ENCODE measurements at places on chromosomes 5 and 9.

- no peak for DNase-seq
These were observed 47.7 kb upstream of the RPL26L1 start for GRCh38 chr5:172911628-172911880.

DNA sequence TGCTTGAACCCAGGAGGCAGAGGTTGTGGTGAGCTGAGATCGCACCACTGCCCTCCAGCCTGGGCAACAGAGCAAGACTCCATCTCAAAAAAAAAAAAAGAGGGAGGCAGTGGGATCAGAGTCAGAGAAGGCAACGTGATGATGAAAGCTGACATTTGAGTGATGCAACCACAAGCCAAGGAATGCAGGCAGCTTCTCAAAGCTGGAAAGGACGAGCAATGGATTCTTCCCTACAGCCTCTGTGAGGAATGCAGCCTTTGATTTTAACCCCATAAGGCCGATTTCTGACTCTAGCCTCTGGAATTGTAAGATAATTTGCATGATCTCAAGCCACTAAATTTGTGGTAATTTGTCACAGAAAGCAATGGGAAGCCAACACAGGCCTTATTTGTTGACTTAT lies 9.8 kb downstream of the TGFBI start:
- DNase-seq = no peak

DNA sequence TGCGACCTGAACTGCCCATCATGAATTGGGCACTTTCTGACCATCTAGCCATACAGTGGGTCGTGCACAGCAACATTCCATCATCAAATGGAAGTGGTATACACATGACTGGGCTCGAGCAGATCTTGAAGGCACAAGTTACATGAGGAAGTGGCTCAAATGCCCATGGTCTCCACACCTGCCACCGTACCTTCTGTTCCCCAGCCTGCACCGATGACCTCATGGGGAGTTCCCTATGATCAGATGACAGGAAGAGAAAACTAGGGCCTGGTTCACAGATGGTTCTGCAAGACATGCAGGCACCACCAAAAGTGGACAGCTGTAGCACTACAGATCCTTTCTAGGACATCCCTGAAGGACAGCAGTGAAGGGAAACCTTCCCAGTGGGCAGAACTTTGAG lies 21.8 kb downstream of the MTMR12 start:
- DNase-seq = no peak

DNA sequence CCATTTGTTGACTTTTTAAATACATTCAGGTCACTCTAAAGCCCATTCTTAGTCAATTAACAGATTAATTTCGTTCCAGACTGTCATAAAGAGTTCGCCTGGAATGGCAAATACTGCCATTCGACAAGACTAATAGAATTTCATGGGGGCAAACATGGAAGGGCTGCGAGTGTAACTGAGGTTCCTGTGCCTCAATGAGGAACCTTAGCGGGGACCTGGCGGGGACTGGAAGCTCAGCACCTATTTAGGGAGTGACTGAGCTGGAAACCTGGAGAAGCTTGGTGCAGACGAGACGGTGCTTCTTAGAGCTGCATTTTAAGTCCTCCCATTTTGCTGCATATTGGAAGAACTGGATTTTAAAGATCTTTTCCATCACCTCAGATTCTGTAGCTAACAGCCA lies 3.4 kb downstream of the VCAN start:
- DNase-seq = peak; percentile 26

GRCh38 chr5:16759147-16759773 lies 142.5 kb upstream of the RETREG1 start:
- no peak for DNase-seq

GRCh38 chr5:132677191-132677590 lies 3.4 kb downstream of the IL4 start:
- DNase-seq = peak; percentile 91

GRCh38 chr5:181235689-181236366 lies 7.9 kb downstream of the RACK1 start:
- no peak for DNase-seq

DNA sequence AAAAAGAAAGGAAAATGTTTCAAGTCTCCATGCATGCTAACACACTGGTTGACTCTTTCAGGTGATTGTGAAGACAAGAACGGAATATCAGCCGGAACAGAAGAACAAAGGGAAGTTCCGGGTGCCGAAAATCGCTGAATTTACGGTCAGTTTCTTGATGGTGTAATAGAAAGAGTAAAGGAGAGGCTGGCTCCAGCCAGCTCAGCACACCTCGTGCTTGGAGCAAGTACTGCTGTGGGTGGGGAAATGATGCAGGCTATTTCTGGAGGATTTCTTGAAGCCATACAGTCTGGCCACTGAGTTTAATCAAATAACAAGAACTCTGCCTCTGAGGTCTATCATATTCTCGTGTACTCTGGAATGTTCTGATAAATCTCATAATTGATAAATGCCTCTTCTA lies 18.7 kb downstream of the NSG2 start:
- DNase-seq = no peak

DNA sequence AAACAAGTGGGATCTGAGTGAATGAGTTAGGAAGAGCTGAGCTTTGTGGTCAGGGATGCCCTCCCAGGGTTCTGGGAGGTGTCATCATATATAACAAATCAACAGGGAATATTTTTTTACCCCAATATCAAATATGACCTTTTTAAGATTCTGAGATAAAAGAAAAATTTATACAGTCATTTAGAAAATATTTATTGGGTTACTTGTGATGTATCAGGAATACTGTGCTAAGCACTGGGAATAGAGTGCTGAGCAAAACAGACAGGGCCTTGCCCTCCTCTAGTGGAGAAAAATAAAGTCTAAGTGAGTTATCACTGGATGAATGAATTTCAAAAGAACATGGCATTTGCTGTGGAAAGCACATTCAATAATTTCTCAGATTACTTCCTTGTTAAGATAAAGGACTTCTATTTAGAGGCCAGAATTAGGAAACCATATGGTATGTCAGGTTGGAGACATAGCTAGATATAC lies 102.9 kb downstream of the BOD1 start:
- DNase-seq = no peak

Data from tibial artery (tissue), 4 donors.